Muscle of back (tissue), 13 donors: ENCODE measurements at places on chromosomes 16 and 17. TPM values are rescaled to one million over a fixed set of nuclear protein-coding genes. Genes with fewer than 3 reads are reported as not detected.

Gene NPIPB2
- polyA plus RNA-seq = 3.2 TPM

Gene ATP2A1
- polyA plus RNA-seq = 492 TPM

- no peak for DNase-seq
These were observed 81.7 kb upstream of the FAM20A start for GRCh38 chr17:68682903-68683302.

- no peak for DNase-seq
These were observed 27.1 kb downstream of the CDRT4 start for GRCh38 chr17:15440347-15440746.
